A549 treated with Mapracorat at 1 μM for 4 hours (cell line): ENCODE measurements at places on chromosomes 12 and 14. TPM values are rescaled to one million over a fixed set of nuclear protein-coding genes. Genes with fewer than 3 reads are reported as not detected.

CBX5 gene
- 21.4 to 26.6 TPM (median 23.3 TPM) in 5 replicates for total RNA-seq

LPAR5 gene
- total RNA-seq = 0.38 to 0.97 TPM (median 0.66 TPM) in 5 replicates

ZFHX2 gene
- total RNA-seq = 0.47 to 0.95 TPM (median 0.81 TPM) in 5 replicates

PLA2G1B gene
- total RNA-seq = not detected in 5 replicates

SERPINA9 gene
- total RNA-seq = not detected in 5 replicates

BMAL2 gene
- 13.8 to 17.8 TPM (median 16.1 TPM) in 5 replicates for total RNA-seq

CEBPE gene
- total RNA-seq = not detected in 5 replicates

TC2N gene
- 0.80 to 0.86 TPM (median 0.81 TPM) in 5 replicates for total RNA-seq

IGFBP6 gene
- 157 to 250 TPM (median 241 TPM) in 5 replicates for total RNA-seq

TAS2R19 gene
- 0.19 TPM in 1 of 5 replicates, not detected in the others for total RNA-seq

CD69 gene
- not detected in 5 replicates for total RNA-seq

OR6S1 gene
- not detected in 5 replicates for total RNA-seq

SALL2 gene
- total RNA-seq = 0.50 to 1.0 TPM (median 0.73 TPM) in 5 replicates

CHFR gene
- total RNA-seq = 19.4 to 25.1 TPM (median 22.4 TPM) in 5 replicates

SYNDIG1L gene
- not detected in 5 replicates for total RNA-seq

AGAP2 gene
- 0.08 to 0.23 TPM (median 0.14 TPM) in 5 replicates for total RNA-seq

NKX2-1 gene
- total RNA-seq = 0.05 to 0.10 TPM in 2 of 5 replicates, not detected in the others

INHBC gene
- total RNA-seq = not detected in 5 replicates

IQSEC3 gene
- total RNA-seq = 0.02 TPM in 1 of 5 replicates, not detected in the others

TUNAR gene
- total RNA-seq = not detected in 5 replicates

SLC24A4 gene
- total RNA-seq = 0.07 to 0.38 TPM (median 0.11 TPM) in 5 replicates

OR6C2 gene
- total RNA-seq = not detected in 5 replicates

AICDA gene
- total RNA-seq = 0.07 to 0.48 TPM (median 0.14 TPM) in 5 replicates

ASCL1 gene
- total RNA-seq = 0.07 TPM in 1 of 5 replicates, not detected in the others

HOTAIR gene
- 0.05 to 0.66 TPM (median 0.25 TPM) in 5 replicates for total RNA-seq

OAS2 gene
- 0.12 to 0.41 TPM (median 0.13 TPM) in 5 replicates for total RNA-seq

ASB2 gene
- 0.67 to 1.4 TPM (median 0.80 TPM) in 5 replicates for total RNA-seq

TMEM117 gene
- 1.2 to 2.9 TPM (median 1.8 TPM) in 5 replicates for total RNA-seq

ZFYVE1 gene
- total RNA-seq = 8.5 to 11.6 TPM (median 10.0 TPM) in 5 replicates

PDZRN4 gene
- 0.04 to 0.09 TPM (median 0.07 TPM) in 3 of 5 replicates, not detected in the others for total RNA-seq

KLHL33 gene
- not detected in 5 replicates for total RNA-seq

MANSC4 gene
- not detected in 5 replicates for total RNA-seq

TBC1D30 gene
- total RNA-seq = 1.0 to 1.9 TPM (median 1.4 TPM) in 5 replicates

CABP1 gene
- total RNA-seq = 0.14 to 0.33 TPM (median 0.22 TPM) in 5 replicates

PTPRO gene
- 0.05 to 0.20 TPM (median 0.12 TPM) in 3 of 5 replicates, not detected in the others for total RNA-seq

ARHGEF40 gene
- 7.1 to 11.5 TPM (median 9.5 TPM) in 5 replicates for total RNA-seq

CPM gene
- total RNA-seq = 4.5 to 6.1 TPM (median 5.2 TPM) in 5 replicates
